ENCODE measurements at places on chromosomes 4 and X. TPM values are rescaled to one million over a fixed set of nuclear protein-coding genes. Genes with fewer than 3 reads are reported as not detected.

- DNase-seq, result no peak
Measured at GRCh38 chrX:136041254-136041812, 56.1 kb downstream of the SLC9A6 start.

- no peak for DNase-seq
Measured at GRCh38 chrX:122475306-122475705, 708.8 kb upstream of the GRIA3 start.

DNA sequence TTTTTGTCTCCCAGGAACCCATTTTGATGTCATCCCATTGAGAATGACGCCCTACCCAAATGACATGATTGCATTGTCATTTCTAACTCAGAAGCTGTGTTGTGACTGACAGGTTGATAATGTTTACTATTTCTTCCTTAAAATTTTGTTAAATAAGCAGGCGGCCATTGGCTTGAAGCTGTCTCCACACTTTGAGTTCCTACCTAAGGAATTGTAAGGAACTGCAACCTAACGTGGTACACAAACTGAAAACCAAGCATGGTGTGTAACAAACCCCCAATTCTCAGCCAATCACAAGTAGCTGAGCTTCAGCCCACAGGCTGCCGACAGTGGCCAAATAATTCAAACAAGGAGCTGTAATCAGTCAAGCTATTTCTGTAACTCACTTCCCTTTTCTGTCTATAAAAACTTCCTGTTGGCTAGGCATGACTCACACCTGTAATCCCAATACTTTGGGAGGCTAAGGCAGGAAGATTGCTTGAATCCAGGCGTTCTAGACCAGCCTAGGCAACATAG lies 2.9 kb upstream of the MND1 start:
- DNase-seq, result no peak

DNA sequence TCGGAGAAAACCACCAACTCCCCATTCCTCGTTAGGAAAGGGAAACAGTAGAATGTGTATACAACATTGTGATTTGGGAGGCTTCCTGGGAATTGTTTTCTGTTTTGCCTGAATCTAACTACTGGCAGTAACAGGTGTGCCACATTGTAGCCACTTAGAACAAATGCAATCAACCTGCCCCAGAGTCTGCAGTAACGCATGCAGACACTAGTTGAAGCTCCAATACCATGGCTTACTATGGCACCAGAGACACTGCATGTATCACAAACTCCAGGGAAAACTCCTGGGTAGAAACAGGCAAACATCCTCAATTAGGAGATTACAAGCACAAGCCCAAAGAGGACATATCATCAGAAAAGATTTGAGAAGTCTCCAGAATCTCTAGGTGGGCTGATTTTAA lies 154.2 kb upstream of the NEIL3 start:
- DNase-seq, result no peak

DNA sequence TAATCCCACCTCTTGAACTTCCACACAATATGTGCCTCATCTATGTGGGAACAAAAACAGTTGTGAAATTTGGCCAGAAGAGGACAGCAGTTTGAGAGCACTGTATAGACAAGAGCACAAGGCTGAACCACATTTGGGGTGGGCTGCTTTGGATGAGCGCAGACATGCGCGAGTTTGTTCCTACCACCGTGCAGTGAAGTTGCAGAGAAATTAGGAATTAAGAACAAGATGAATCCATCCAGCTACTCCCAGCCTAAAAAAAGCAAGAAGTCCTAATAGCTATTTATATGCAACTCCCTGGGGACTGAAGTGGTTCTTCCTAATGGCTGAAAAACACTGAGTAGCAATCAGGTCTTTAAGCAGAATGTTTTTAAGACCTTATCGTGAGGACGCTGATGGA lies 1.0 kb downstream of the GAB3 start:
- no peak for DNase-seq

DNA sequence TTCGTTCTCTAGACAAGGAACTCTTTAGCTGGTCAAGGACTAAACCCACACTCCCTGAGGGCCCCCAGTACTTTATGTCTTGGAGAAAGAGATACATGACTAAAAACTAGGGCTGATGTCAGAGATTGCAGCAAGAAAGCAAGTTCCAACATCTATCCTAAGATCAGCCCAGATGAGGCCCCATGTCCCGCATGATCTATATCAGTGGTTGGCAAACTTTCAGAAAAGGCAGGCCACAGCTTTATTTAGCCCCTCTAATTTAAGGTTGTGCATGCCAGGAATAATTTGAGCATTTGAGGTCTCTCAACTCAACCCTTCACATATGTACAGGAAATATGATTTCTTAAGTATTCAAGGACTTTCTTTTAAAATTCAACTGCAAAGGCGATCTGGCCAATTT lies 44.1 kb upstream of the FRMD7 start:
- DNase-seq, result no peak

DNA sequence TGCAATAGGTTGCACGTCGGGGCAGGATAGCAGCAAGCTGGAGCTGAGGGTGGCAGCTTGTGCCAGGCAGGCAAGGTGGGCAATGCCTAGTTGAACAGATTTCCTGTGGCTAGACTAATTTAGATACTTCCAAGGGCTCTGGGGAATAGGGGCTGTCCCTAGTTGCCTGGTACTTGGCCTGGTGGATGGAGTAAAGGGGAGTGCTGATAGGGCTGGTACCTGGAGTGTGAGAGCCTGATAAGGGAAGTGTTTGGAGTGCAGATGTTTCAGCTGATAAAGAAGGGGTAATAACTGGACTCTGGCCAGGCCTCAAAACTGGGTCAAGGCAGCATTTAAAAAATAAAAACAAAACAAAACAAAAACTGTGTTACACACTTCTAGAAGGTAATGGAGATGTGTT lies 665.5 kb downstream of the CCSER1 start:
- DNase-seq, result no peak

Gene PNMA6F
- total RNA-seq, result not detected

Gene GATA1
- not detected for total RNA-seq

Gene MORC4
- 19.7 TPM for total RNA-seq
